ENCODE measurements at places on chromosomes 1 and 21.

DNA sequence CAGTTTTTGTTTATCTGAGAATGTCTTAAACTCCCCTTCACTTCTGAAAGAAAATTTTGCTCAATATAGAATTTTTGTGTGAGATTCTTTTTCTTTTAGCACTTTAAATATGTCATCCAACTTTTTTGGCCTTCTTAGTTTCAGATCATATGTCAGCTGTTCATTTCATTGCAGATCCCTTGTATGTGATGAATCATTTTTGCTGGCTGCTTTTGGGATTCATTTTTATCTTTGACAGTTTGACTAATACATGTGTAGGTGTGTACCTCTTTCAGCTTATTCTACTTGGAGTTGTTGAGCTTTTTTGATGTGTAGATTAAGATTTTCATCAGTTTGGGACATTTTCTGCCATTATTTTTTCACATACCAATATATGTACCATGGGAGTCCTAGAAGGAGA lies 156.8 kb downstream of the FASLG start:
- no peak for DNase-seq

DNA sequence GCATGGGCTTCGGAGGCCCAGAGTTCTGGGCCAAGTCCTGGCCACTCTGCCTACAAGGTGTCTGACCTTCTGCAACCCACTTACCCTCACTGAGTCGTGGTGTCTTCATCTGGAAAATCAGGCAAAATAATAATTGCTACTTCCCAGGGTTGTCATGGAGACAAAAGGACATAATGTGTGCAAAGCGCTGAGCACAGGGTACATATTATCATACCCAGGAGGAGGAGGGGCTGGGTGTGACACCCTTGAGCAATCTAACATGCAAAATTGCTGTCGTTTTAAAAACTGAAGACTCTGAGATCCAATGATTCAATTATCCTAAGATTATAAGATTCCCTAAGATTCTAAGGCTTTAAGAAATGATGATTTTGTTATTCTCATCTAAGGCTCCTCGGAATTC lies 459.5 kb downstream of the PTPRU start:
- DNase-seq, result no peak

- no peak for DNase-seq
These were observed 8.1 kb downstream of the CACNA1S start for GRCh38 chr1:201104141-201104540.

GRCh38 chr21:33339135-33339534 lies 14.4 kb downstream of the IFNAR1 start:
- DNase-seq, result peak; percentile 31

DNA sequence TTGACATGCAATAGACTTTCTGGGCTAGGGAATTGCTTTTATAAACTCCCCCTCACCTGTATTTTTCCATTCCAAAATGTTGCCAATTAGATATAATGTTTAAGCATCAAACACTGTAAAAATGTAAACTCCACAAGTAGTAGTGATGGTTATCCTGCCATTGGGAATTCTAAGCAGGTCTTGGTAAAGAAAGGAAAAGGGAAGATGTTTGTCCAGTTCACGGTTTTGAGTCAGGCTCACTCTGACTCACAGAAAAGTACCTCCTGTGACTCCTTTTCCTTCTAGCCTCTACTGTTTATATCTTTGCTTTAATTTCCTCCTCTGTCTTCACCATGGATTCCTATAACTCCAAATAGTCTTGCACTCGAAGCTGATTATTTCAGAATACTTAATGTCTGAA lies 19.0 kb upstream of the PTPN14 start:
- no peak for DNase-seq

- no peak for DNase-seq
These were observed 294.4 kb downstream of the SDCCAG8 start for GRCh38 chr1:243550276-243550675.

- DNase-seq, result peak; percentile 43
These were observed 25.6 kb upstream of the NFIA start for GRCh38 chr1:61056573-61057439.

- DNase-seq, result no peak
These were observed 27.4 kb downstream of the LAMB3 start for GRCh38 chr1:209624558-209625549.

- DNase-seq, result no peak
These were observed 21.9 kb downstream of the MTARC1 start for GRCh38 chr1:220808345-220809186.

- no peak for DNase-seq
These were observed 135.5 kb downstream of the CSMD2 start for GRCh38 chr1:34029515-34029914.

- no peak for DNase-seq
These were observed 202.0 kb downstream of the NFIA start for GRCh38 chr1:61284248-61284854.

- no peak for DNase-seq
These were observed 20.4 kb downstream of the CSDE1 start for GRCh38 chr1:114737314-114737849.

DNA sequence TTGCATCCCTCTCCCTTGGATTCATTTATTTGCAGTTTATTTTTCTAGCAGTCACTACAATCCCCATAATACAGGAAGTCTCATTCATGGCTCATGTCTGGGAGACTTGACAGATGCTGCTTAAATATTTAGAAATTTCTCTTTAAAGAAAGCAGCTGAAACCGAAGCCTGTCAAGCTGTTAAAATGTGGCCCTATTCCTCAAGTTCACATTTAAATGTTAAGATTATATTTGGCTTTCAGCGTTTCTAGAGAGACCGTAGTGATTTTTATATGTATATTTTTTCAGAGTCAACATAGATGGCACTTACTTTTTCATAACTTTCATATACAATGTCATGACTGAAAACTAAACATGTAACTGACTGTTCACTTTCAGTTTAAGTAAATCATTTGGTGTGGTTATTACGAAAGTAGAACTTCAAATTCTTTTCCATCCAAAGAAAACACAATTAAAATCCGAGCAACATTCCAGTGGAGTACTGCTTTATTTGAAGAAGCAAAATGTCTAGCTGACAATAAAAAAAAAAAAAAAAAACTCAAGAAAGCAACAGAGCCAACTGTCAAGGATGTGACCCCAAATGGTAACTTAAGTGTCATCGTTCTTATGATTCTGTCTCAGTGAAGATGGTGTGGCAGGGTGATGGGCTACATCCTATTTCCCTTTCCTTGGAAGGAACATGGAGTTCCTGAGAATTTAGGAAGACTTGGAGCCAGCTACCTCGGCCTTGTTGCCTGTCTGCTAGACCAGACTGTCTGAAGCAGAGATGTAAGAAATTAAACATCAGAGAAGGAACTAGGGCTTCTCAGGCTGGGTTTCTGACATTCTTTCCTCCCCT lies 37.8 kb downstream of the MIS18A start:
- no peak for DNase-seq

DNA sequence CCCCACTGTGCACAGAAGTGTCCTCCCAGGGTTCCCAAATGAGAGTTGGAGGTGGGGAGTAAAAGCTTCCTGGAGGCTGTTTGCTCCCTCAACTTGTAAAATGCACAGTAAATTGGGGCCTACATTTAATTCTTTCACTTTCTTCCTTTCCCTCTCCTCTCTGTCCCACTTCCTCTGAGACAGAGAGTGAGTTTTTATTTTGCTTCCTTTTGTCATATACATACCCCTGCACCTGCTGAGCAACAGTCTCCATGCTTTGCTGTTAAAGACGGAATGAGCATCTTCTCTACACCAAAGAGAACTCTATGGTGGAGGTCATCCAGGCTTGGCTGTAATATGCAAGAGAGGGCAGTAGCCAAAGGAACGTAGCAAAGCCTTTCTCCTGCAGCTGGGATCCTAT lies 79.3 kb upstream of the VAV3 start:
- peak; percentile 16 for DNase-seq

DNA sequence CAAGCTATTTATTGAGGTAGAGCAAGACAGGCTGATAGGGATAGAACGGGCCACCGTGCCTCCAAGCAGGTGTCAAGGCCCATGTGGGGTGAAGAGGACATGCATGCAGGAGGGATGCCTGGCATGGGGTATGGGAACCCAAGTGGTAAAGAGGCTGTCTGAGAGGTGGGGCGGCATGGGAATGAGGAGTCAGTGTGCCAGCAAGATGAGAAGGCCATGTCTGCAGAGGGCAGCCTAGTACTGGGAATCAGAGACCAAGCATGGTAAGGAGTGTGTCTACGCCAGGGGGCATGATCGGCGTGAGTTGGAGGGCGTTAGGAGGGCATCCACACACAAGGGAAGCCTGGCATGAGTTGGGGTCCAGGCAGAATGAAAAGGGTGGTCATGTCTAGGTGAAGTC lies 303.7 kb upstream of the PLD5 start:
- no peak for DNase-seq

GRCh38 chr21:28699596-28700259 lies 292.9 kb downstream of the LTN1 start:
- no peak for DNase-seq

DNA sequence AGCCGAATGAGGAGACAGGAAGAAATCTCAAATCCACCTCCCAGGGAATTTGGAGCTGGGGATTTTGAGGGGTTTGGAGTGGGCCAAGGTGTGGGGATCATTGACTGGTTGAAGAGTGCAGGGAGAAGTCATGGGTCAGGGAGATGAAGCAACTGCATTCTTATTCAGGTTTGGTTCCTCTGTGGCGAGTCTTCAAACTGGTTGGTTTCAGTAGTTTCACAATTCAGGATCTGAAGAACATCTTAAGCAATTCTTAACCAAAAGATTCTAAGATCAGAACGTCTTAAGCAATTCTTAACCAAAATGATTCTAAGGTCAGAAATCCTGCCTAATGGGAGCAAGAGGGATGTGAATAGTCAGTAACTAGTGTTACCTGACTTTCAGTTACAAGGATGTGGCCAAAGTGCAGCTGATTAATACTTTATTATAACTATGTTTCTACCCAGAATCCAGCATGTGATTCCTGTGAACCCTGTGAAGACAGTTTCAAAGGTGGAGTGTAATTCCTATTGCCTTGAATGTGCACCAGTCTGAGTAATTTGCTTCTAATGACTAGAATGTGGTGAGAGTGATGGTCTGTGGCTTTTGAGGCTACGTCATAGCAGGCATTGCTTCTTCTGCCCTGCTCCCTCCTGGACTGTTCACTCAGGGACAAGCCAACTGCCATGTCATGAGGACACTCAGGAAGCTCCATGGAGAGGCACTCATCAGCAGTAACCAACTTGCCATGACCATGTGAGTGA lies 61.2 kb downstream of the OLFML3 start:
- no peak for DNase-seq

DNA sequence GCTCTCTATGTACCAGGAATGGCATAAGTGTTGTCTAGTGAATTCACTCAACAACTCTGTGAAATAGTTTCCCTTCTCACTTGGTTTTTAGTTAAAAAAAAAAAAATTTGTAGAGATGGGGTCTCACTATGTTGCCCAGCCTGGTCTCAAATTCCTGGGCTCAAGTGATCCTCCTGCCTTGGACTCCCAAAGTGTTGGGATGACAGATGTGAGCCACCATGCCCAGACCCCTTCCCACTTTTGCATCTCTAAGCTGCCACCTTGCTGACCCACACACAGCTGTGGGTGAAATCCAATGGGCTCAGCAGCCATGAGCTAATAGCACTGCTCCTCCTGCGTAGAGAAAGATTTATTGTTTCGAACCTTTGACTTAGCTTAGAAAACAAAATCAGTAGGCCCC lies 33.5 kb downstream of the NEK2 start:
- DNase-seq, result no peak

- DNase-seq, result no peak
These were observed 1.2 kb downstream of the TMEM53 start for GRCh38 chr1:44672961-44673674.

DNA sequence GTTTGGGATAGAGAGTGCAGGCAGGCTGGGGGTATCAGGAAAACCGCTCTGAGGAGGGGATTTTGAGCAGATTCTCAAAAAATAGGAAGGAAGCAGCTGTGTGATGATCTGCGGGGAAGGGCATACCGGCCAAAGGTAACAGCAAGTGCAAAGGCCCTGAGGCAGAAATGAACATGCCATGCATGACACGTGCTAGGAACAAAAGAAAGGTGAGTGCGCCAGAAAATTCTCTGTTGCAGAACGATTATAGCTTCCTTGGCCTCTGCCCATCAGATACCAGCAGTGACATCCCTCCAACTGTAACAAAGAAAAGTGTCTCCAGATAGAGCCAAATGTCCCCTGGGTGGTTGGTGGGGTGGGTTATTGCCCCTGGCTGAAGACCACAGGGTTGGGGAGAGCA lies 37.0 kb upstream of the FAM131C start:
- DNase-seq, result no peak

GRCh38 chr1:29711582-29712283 lies 475.4 kb downstream of the PTPRU start:
- no peak for DNase-seq

DNA sequence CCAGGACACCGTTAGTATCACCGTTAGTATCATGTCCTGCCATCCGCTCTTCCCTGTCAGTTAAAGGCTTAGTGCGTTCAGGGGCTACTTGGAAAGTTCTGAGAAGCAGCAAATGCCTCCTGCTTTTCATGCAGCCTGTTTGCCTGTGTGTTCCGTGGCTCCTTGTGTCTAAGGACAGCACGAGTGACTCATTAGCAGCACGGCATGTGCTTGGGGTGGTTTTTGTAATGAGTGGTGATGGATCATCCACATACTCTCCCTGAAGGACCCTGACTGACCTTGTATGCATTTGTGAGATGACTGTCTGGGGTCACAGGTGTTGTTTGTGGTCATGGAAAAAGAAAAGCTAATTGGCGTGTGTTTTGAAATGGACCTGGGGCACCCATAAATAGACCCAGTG lies 221.9 kb downstream of the PBX1 start:
- no peak for DNase-seq

- no peak for DNase-seq
These were observed 32.6 kb downstream of the CFH start for GRCh38 chr1:196684476-196684875.

DNA sequence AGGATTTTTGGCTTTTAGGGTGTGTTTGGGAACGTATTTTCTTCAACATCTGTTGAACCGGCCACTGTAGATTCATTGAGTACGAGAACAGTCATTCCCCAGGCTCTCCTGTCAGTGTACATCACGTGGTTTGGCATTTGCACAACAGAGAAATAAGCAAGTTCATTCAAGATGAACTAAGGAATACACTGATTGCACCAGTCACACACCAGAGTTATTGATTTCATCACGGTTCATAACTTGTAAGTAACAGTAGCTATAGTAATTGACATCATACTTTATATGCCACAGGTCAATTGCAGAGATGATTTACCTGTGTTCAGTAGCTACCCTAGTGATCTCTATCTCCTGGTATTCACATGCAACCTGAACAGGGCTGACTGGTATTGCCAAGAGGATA lies 90.7 kb upstream of the ETS2 start:
- no peak for DNase-seq

DNA sequence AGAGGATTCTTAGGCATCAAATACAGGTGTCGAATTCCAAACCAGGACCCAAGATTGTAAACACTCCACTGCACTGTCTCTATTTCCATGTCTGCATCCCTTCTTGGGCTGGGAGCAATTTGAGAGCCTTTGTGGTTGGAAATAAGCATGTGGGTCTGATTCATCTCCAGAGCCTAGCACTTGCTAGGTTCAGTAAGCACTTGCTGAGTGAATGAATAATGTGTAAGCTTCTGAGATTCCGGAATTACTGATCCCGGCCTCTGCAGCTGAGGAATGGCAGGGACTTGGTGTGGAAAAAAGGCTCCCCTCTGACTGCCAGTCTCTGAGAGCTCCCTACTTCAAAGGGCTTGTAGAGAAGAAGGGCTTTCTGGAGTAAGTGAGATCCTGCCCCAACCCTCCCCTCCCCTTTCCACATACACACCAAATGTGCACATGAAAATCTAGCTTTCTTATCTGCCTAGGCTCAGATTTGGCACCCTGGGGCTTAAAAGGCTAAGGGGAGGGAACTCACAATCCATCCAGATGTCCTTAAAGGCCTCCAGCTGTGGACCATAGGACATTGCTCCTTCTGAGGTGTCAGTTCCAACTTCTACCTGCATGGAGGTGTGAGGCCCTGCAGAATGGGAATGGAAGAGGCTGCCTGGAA lies 39.6 kb upstream of the TRABD2B start:
- no peak for DNase-seq

- no peak for DNase-seq
These were observed 20.8 kb upstream of the COG2 start for GRCh38 chr1:230621324-230622030.
